ENCODE measurements at places on chromosomes 6 and 20.
A peak's percentile ranks its signal among the peaks of the same experiment; 100 is the strongest.

DNA sequence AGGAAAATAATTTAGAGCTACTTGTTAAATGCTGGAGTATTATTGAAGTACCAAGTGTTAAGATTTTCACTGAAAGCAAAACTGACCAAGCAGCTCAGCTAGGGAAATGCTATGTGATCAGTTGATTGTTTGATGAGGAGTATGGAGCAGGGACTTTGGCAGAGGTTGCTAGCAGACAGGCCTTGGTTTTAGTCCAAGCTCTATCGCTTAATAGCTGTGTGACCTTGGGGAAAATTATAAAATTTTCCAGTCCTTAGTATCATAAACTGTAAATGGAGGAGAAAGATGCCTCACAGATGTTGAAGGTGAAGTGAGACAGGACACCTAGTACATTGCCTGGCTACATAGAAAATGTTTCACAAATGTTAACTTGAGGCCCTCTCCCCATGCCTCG lies 136.6 kb downstream of the MTHFD1L start:
- DNase-seq: no peak

DNA sequence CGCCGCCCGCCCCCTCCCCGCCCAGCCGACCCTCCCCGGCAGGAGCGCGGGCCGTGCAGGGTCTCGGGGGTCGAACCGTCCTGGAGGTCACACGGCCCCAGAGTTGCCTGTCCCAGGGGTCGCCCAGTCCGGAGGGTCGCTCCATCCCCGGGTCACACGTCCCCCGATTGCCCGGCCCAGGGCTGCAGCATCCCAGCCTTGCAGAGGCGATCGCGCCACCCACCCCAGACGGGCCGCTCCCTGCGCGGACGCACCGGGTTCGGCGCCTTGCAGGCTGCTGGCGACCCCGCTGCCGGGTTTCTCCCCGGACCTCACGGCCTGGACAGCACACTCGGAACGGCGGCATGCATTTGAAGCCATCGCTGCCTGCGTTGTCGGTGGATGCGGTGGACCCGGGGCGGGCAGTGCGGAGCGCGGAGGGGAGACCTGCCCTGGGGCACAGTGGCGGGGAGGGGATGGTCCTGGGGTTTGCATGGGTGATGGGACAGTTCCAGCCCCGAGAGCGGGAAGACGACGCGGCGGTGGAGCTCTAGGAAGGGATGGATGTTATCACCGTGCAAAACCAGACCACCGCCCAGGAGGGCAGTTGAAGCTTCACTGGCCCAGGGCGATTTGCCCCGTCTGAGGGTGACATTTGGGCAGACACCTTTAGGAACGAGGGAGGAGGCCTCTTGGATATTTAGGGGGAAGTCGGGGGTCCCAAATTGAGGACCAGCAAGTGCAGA lies 22.7 kb upstream of the FRMD1 start:
- DNase-seq: no peak

GRCh38 chr20:49669601-49670189 lies 44.0 kb downstream of the B4GALT5 start:
- no peak for DNase-seq

- DNase-seq: no peak
These were observed 63.8 kb upstream of the FABP7 start for GRCh38 chr6:122715725-122716124.

DNA sequence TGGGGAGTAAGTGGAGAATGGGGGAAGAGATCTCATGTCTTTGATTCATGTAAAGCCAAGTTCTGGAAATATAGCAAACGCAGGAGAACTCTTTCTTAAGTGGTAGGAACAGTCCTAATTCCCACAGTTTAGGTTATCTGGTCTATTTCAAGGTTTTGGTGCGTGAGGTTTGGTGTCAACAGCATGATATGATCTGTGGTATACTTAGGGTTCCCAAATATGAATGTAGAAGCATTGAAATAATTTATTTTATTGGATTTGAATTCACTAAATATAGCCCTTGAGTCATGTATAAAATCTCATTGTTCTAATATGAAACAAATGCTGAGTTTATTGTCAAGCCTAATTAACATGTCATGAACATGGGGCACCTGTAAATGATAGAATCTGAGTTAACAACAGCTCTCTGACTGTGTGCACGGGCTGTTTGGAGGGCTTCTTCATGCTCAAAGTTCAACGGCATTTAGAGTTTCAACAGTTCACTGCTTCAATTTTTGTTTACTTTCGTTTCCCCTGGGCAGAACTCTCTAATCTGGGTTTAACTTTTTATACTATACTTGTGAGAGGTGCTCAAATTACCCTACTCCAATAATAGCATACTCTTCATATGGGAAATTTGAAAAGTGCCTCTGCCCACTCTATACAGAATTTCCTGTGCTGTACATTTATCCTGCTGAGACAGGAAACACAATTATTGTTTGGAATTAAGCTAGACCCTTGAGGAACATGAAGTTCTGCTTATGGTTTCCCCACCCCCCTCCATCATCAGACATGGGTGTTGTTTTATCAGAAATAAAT lies 236.3 kb upstream of the ZNF217 start:
- DNase-seq: no peak

DNA sequence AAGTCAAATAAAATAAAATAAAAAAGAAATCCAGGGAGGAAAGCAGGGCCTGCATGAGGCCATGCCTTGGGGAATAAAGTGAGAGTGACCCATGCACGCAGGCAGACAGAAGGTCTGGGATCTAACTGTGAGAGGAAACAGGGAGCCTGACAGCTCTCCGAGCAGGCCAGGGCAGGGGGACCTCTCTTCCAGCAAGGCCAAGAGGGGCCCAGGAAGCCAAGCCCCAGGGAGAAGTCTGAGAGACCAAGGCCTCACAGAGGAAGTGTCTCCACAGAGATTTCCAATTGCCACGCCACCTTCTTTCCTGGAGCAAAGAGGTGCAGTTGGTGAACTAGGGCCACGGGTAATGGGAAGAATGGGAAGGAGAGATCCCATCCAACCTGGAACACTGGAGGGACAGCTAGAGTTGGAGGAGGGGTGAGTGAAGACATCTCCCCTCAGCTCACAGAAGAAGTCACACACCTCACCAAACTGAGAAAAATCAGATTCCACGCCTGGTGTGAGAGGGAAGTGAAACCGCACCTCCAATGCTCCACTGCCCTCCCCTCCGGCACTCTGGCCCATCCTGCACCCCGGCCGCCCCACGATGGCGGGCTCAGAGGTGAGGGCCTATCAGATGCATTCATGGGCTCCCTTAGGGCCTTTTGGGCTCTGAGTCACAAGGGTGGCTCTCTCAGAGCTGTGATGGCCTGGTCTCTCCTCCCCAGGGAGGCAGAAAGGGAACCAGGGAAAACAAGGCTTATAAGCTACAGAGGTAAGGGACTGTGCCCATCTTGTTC lies 25.1 kb upstream of the TAF8 start:
- DNase-seq: no peak

DNA sequence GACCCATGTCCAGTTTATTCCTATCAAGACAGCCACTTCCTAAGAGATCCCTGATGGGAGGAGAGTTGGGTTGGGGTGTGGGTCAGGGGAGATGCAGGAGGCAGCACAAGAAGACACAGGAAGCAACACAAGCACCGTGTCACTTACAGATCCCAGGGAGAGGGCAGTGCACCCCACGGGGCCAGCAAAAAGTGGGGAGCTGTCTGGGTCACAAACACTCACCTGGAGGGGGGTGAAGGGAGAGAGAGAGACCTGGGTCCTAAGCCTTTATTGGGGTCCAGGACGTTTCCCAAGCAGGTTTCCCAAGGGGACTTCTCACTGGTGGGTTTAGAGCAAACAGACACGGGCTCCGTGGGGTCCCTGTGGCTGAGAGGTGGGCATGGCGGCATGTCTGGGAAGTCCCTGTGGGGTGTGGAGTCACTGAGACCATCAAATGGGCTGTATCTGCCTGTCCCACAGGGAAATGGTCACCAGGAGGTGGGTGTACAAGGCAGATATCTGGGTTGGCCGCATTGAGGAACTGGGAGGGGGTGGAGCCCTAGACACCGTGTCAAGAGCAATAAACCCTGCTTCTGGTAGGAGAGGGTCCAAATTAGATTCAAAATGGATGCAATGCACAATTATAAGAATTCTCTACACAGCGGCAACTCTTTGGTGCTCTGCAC lies 1.6 kb upstream of the CD93 start:
- no peak for DNase-seq

- DNase-seq: no peak
These were observed 2.2 kb downstream of the RGS19 start for GRCh38 chr20:64077094-64077493.

- no peak for DNase-seq
These were observed 172.4 kb downstream of the MOXD1 start for GRCh38 chr6:132228894-132229293.

DNA sequence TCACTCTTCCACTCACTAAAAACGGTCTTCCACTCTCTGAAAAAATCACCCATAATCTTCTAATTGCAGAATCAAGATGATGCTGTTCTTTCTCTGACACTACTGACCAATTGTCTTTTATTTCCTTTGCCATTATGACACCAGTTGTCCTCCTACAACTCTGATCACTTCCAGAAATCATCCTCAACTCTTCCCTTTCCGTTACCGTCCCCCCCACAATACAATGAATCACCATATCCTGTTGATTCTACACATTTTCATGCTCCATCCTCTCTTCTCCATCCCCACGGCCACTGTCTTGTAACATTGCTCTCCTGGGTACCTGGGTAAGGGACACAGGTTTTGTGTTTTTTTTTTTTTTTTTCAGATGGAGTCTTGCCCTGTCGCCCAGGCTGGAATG lies 2.5 kb upstream of the PPP2R5D start:
- DNase-seq: no peak

GRCh38 chr6:64012351-64013001 lies 376.9 kb downstream of the PHF3 start:
- peak; percentile 65 for DNase-seq

DNA sequence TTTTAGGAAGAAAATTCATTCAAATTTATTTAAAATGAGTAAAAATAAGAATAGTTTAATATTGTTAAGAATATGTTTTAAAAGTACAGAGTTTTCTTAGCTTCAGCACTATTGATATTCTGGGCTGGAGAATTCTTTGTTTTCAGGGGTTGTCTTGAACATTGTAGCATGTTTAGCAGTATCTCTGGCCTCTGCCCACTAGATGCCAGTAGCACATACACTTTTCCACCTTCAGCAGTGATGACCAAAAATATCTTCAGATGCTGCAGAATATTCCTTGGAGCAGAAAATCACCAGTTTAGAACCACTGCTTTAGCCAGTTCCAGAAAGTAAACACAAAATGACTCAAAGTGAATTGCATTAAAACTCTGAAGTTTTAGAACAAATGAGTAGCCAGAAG lies 19.4 kb upstream of the SDHAF4 start:
- DNase-seq: no peak

DNA sequence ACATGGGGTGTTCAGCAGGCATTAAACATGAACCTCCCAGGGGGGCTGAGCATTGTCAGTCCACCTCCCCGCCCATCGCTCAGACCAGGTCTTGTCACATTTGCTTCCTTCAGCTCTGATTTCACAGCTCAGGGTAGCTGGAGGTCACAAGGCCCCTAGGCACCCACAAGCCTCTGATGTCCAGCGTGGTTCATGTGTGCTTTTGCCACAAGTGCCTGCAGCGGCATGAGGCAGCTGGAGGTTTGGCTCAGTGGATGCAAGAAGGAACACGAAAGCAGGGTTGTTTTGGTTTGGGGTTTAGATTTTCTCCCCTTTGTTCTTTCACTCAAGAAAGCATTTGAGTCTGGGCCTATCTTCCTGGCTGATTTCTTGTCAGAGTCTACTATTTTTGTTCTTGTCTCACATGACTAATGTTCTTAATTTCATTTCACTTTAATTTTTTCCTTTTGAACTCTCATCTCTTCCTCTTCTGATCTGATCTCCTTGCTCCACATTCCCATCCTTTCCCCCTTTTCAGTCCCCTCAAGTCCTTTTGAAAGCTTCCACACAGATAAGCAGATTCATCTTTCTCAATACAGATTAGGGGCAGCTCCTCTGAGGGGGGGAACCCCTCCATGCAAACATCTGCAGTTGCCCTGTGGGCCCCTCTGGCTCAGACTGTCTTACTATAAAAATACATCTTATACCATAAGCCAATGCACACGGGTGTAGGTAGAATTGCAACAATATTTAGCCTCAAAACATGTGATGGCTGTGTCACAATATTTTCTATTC lies 68.1 kb upstream of the CEP85L start:
- DNase-seq: no peak

GRCh38 chr20:57301026-57301425 lies 28.6 kb upstream of the SPO11 start:
- DNase-seq: no peak

- DNase-seq: no peak
These were observed 23.3 kb upstream of the STXBP5 start for GRCh38 chr6:147180926-147181325.

- DNase-seq: no peak
These were observed 2.1 kb downstream of the KHDRBS2 start for GRCh38 chr6:62283796-62284411.

- no peak for DNase-seq
These were observed 534.3 kb upstream of the NRSN1 start for GRCh38 chr6:23591761-23592160.

GRCh38 chr20:41952166-41952565 lies 334.0 kb upstream of the CHD6 start:
- no peak for DNase-seq

DNA sequence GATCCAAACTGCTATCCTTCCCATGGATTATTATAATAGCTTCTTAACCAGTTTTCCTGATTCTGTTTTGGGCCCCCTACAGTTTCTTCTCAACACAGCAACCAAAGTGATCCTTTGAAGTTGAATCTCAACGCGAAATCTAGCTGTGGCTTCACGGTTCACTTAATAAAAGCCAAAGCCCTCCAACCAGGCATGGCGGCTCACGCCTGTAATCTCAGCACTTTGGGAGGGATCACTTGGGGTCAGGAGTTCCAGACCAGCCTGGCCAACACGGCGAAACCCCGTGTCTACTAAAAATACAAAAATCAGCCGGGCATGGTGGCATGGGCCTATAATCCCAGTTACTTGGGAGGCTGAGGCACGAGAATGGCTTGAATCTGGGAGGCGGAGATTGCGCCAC lies 3.3 kb downstream of the RMND1 start:
- DNase-seq: no peak

- no peak for DNase-seq
These were observed 374.8 kb downstream of the LMBRD1 start for GRCh38 chr6:69422020-69422419.

DNA sequence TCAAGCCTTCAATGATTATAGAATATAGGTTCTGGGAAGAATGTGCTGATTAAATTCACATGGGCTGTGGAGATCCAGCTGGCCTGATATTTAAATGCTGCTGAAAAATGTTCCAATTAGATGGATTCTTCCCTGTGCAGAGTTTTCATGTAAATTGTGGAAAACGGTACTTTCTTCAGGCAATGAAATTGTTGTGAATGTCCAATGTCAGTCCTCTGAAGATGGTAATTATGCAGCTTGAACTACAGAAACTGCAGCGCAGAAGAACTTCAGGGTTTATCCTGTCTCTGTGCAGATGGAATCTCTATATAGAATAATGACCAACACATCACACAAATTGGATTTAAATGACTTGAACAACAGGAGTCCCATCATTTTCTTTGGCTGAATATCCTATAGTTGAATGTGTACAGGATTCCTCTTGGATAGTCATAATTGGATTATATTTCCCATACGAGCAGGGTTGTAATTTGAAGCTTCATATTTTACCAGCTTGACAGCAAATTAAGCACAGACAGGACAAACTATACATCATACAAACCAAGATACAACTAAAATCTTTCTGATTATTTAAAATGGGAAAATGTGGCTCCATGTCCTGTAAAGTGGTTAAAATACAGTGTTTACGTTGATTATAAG lies 82.3 kb downstream of the CAP2 start:
- DNase-seq: no peak

GRCh38 chr6:84635081-84635761 lies 129.2 kb downstream of the TBX18 start:
- DNase-seq: no peak

Measured in D341Med (cell line).